Activated naive CD4-positive, alpha-beta T cell treated with anti-CD3 and anti-CD28 coated beads, Interleukin-2, amount 10 ng/mL, durations not matched to agents 7 days and 5 days (primary cell): ENCODE measurements at places on chromosomes 7 and 10.
A peak's percentile ranks its signal among the peaks of the same experiment; 100 is the strongest.

- DNase-seq: no peak
Measured at GRCh38 chr7:37212556-37212955, 236.1 kb downstream of the ELMO1 start.

GRCh38 chr10:92377962-92378361 lies 87.0 kb downstream of the MARCHF5 start:
- no peak for DNase-seq

DNA sequence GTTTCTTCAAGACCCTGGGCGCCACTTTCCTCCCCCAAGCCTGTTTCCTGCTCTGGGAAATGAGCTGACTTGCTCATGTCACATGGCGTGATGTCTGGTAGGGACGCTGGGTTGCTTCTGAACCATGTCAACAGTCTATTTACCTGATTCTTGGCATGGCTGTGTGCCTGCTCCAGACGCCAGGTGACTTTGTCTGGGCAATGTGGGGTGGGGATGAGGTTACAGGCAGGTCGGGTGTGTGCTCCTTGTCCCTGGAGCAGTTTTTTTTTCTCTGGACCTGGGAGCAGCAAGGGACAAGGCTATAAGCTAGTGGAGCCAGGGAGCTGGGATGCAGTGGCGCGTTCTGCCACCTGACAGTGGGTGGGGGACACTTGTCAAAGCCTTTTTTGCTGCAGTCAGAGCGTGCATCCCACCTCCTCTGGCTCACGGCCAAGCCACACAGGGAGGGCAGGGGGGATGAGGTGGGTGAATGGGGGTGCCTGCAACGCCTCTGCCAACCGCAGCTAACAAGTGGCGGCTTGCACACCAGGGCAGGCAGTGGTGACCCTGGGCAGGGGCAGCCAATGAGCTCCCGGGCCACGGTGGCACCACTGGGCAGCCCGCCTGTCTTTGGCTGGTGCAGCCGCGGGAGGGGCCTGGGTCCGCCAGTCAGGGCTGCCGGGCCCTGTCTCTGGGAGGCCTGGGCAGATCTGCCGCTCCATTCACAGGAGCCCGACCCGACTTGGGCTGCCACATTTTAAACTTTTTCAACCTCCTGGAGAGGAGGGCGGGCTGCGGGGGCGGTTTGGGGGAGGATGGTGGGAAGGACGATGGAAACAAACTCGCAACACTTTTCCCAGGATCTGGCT lies 22.9 kb downstream of the DNAJB12 start:
- DNase-seq: peak; percentile 94

GRCh38 chr7:45165857-45166256 lies 8.3 kb downstream of the RAMP3 start:
- DNase-seq: no peak

GRCh38 chr7:72476608-72477305 lies 64.6 kb upstream of the CALN1 start:
- DNase-seq: no peak

DNA sequence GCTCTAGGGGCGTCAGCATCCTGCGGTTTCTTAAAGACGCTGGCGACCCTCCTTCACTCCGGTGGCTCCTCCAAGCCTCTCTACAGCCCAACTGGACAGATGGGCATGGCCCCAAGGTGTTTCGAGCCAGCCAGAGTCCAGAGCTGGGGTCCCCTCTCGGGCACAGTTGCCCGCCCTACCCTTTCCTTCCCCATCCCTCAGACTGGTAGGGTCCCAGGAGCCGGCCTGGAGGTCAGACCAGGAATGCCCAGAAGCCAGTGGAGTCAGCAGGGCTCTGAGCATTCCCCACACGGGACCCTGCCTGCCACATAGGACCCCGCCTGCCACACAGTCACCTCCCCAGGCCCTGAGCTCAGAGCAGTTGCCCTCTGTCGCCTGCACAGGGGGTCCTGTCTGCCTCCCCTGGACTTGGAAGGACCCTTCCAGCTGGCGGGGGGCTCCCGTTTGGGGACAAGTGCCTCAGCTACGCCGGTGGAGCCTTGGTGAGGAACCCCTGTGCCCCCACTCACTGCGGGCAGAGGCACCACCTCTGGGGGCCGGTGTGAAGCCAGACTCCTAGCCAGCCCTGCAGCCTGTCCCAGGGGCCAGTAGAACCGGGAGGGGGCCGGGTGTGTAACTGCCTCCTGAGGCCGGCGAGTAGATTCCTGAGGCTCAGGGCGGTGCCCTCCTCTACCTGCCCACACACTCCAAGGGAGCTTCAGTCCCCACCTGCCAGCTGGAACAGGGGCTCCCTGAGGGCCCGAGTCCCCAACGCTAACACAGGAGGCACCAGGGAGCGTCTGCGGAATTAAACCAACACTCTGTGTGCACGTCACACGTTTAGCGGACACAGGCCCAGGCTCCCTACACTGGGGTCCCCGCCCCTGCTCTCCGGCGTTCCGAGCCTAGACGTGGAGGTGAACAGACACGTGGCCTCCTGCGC lies 19.4 kb upstream of the PDGFA start:
- no peak for DNase-seq

- DNase-seq: no peak
Measured at GRCh38 chr7:95199779-95200558, 124.4 kb downstream of the PON1 start.

DNA sequence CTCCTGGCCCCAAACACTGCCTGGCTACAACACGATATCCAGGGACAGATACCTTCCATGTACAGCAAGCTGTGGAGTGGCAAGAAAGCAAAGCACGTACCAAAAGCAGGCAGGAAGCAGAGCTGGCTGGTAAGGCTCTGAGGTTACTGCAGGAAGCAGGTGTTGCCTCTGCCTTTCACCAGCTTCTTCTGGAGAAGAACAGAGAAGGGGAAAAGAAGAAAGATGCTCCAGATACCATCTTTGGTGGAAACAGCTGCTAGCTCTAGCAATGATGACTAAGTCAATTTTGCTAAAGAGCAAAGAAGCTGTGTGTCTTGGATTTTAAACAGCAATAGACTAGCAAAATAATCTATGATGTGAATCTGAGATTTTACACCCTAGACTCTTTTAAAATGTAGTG lies 34.9 kb upstream of the PRSS1 start:
- peak; percentile 67 for DNase-seq

- DNase-seq: no peak
Measured at GRCh38 chr7:143374561-143374960, 6.6 kb upstream of the ZYX start.

GRCh38 chr7:138066954-138067394 lies 9.3 kb upstream of the AKR1D1 start:
- DNase-seq: no peak

DNA sequence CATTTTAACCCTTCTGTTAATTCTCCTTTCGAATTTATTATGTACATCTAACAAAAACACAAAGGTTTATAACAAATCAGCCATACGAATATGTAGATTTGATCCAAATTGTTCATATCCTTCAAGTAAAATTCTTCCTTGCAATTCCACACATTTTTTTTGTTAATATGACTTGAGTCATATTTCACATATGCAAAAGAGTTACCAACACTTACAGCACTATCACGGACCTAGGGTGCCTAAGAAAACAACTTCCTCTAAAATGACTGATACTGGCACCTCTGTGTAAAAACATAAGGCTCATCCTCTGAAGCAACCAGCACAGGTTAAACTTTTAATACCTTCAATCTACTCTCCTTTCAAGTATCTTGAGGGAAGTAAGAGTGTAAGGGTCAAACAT lies 451.8 kb downstream of the SEMA3D start:
- DNase-seq: no peak

DNA sequence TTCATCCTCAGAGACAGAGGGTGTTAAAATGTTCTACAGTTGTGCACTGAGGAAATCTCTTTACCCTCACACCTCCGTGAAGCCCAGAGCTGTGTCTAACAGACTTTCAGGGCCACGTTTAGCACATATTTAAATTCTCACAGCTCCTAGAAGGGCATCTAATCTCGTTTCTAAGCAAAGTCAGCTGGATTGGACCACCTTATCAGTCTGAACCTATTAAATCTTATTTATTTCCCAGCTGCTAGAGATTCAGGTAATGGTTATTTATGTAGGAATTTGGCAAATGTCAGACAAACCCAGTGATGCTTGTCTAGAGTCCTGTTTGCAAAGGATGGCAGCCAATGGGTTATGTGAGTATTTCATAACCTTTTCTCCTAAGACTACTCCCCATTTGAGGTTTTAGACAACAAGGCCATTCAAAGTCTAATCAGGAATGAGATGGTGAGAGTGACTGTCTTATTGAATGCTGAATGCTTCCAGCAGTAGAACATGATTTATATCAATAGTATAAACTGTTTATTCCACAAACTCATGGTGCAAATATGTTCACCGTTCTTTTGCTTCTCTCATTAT lies 54.8 kb upstream of the EXOC4 start:
- DNase-seq: no peak

DNA sequence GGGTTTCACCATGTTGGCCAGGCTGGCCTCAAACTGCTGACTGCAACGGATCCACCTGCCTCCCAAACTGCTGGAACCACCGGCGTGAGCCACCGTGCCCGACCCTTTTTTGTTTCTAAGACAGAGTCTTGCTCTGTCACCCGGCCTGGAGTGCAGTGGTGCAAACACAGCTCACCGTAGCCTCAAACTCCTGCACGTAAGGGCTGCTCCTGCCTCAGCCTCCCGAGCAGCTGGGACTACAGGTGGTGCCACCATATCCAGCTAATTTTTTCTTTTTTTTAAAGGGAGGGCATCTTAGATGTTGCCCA lies 36.4 kb downstream of the ADAP1 start:
- DNase-seq: no peak

DNA sequence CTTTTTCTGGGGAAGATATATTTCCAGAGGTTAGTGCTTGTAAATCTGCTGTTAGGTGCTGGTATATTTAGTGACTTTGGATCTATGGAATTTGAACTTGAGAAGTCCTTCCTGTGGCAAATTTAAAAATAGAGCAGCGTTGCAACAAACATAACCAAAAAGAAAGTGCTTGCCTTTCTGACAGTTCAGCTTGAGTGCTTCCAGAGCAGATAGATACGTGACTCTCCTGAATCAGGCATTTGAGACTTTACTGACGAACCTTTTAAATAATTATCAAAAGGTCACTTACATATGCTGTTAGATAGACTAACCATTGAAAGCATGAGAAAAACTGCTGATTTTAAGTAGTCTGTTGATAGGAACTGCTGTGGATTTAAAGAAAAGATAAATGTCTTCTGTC lies 387.5 kb upstream of the LRRTM3 start:
- DNase-seq: no peak

GRCh38 chr10:95697429-95697828 lies 3.7 kb upstream of the TCTN3 start:
- no peak for DNase-seq

DNA sequence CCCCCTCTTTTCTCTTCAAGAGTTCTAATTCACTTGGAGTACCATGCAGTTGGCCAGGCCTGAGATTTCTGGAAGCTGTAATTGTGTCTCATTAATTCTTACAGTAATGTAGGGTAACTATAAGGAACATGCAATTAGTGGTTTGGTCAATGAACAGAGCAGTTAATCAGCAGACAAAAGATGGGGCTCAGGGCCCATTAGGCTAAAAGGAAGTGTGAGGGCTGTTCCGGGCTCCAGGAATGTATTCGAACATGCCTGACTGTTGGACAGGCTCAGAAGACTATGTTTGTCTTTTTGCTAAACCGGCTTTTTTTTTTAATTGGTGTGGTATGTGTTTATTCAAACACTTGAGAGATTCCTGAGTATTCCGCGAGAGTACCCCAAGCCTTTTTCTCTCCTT lies 42.5 kb upstream of the FZD8 start:
- DNase-seq: no peak

GRCh38 chr10:79066411-79067240 lies 2.1 kb upstream of the ZMIZ1 start:
- DNase-seq: no peak

GRCh38 chr10:91170418-91170817 lies 50.0 kb upstream of the PCGF5 start:
- no peak for DNase-seq

DNA sequence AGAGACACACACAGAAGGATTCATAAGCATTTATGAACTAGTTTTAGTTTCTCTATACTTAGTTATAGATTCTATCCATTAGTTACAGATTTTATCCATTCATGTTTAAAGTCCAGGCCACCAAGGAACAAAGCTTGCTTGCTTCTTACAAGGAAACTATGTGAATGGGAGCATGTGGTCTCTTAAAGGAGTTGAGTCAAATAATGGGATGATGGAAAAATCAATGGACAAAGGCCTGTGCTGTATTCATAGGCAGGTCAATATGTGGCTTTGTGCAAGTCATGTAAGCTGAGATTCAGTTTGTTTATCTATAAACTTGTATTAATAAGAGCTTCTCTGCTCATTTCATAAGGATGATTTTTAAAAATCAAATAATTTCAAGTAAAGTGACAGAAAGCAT lies 172.8 kb upstream of the CDK1 start:
- no peak for DNase-seq

- DNase-seq: peak; percentile 47
Measured at GRCh38 chr10:61904733-61905725, 3.5 kb downstream of the ARID5B start.

DNA sequence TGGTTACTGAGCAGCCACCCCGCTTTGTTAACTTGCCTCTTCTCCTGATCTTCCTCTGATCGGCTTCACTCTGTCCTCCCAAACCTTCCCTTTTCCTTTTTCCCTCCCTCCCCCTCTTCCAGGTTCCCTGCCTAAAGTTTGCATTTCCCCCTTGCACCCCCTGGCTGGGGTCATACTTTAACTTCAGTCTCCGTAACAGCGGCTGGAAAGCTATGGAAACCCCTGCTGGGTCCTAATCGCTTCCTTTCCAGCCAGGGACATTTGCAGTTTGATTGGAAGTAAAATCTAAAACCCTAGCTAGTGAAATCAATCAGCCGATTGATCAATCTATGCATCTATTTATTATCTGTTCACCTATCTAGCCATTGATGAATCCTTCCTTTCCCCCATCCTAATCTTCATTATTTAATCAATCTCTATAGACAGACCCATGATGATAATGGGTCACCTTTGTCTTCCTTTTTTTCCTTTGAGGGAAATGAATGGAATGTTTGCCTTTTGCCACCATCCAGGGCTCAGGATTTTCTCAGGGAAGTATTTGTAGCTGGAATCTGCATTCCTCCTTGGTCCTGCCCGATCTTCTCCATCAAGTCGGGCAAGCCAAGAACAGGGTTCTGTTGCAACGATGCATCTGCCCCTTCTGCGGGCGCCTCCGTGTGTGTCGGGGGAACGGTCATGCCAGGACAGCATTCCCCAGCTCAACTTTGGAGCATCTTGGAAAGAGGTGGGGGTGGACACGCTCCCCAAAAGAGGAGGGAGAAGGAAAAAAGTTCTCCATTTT lies 8.8 kb downstream of the GATA3 start:
- no peak for DNase-seq

DNA sequence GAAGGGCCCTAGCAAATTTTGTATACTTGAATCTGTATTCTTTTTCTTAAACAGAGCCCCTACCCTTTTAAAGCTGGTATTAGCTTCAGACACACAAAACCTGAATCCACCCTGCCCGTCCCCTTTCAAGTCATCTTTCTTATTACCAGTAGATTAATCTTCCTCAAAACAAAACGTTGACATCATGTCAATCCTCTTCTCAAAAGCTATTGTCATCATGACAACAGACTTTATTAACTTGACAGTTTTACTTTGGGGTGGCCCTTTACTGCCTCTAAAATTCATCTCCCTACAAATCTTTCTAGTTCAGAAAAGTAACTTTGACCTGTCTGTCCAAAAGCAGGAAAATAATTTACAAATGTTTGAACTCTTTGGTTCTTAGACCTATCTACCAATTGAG lies 21.5 kb upstream of the IFRD1 start:
- DNase-seq: no peak
